ENCODE measurements at places on chromosomes 13 and 19. TPM values are rescaled to one million over a fixed set of nuclear protein-coding genes. Genes with fewer than 3 reads are reported as not detected.

- no peak for DNase-seq
Observed at GRCh38 chr19:42333975-42334696, 8.7 kb downstream of the MEGF8 start.

DNA sequence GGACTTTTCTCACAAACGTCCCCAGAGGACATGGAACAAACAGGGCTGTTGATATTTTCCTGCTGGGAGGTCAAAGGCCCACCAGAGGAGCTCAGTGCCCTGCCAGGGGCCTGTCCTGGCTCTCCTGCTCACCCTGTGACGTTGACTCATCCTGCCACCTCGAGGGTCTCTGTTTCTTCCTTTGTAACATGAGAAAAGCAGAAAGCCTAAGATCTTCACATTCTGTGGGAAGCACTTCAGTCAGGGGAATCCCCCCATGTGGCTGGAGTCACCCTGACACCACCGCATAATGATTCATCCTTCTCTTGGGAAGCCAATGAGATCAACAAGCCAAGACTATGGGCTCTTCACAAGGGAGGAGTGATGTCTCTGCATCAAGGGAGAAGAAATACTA is 147.9 kb downstream of the KATNAL1 start:
- no peak for DNase-seq

- no peak for DNase-seq
Observed at GRCh38 chr19:51325161-51325976, 13.9 kb downstream of the IGLON5 start.

GRCh38 chr13:95246292-95247082 is 54.8 kb downstream of the ABCC4 start:
- no peak for DNase-seq

DNA sequence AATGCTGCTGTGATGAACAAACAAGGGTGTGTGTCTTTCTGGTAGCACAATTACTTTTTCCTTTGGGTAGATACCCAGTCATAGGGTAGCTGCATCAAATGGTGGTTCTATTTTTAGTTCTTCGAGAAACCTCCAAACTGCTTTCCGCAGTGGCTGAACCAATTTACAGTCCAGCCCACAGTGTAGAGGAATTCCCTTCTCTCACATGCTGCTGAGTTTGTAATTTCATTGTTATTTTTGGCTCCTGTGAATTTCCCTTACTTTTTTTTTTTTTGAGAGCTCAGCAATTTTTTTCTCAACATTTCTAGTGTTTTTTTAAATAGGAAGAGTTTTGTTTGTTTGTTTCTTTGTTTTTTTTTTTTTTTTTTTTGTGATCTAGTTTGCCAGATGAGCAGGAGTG is 37.5 kb upstream of the ADGRE1 start:
- DNase-seq = no peak

DNA sequence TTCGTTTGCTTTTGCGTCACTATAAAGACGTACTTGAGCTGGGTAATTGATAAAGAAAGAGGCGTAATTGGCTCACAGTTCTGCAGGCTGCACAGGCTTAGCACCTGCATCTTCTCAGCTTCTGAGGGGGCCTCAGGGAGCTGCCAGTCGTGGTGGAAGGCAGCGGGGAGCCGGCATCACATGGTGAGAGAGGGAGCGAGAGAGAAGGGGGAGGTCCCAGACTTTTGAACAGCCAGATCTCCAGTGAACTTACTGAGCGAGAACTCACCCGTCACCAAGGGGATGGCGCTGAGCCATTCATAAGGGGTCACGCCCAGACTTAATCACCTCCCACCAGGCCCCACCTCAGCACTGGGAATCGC is 58.7 kb upstream of the F7 start:
- no peak for DNase-seq

DNA sequence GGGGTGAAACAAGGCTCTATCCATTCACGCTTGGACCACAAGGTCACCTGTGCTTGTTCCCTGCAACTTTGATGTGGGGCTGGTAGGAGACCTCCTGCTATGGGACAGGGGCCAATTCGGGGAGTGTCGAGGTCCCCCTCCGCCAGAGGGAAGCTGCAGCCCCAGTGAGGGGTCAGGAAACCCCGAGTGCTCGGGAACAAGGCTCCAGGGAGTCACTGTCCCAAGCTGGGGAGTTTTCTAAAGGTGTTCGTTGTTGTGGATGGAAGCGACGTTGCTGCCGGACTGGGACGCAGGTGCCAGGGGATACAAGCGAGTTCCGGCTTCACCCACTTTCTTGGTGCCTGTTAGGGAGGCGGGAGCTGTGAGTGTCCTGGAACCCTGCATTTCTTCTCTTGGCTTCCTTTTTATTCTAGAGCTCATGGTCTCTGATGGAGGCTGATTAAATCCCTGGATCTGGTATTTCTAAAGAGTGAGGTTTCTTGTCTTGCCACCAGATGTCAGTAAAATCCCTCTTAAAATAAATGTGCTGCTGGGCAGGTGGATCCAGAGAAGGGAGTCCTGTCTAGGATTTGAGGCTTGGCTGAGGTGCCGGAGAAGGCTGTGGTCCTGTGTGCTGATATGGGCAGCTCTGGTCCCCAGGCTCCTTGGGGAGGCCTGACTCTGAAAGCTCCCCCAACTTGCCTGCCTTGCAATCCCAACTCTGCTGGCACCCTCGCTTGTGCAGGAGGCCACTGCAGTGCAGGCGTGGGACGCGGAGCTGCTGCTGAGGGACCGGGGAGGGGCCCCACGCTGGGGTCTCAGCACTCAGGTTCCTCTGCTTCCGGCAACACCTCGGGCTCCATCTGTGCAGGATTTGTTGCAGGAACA is 153.9 kb downstream of the TEX29 start:
- DNase-seq = no peak

GRCh38 chr13:37640499-37640898 is 41.9 kb upstream of the POSTN start:
- no peak for DNase-seq

- no peak for DNase-seq
Observed at GRCh38 chr13:108957369-108958012, 328.1 kb downstream of the MYO16 start.

- no peak for DNase-seq
Observed at GRCh38 chr19:39518458-39518857, 3.5 kb downstream of the SELENOV start.

DNA sequence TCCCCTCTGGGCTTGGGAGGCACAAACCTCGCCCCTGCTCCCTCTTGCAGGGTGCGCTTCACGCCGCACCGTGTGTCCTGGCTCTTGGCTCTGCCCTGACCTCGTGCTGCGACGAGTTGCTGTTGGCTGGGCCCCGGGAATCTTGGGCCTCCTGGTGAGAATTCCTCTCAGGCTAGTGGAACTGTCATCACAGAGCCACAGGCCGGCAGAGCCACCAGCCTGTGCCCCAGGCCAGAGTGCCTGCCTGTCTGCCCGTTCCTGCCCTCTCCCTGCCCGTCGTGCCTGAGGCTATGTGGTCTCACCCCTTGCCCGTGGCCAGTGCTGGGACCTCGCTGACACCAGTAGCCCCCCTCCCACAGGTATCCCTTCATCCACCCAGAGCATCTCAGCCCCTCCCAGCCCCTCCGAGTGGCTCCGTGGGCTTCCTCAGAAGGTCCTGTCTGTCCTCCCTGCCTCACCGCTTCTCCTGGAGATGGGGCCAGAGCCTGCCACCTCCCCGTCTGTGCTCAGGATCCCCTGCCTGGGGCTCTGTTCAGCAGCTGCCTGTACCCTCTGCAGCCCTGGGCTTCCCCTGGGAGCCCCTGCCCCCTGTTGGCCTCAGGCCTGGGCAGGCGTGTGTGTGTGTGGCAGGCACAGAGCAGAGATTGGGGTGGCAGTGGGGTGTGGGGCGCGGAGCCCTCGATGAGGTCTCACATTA is 13.3 kb downstream of the NDUFB7 start:
- DNase-seq = peak; percentile 50

- DNase-seq = peak; percentile 71
Observed at GRCh38 chr19:45569619-45570421, 14.8 kb downstream of the OPA3 start.

DNA sequence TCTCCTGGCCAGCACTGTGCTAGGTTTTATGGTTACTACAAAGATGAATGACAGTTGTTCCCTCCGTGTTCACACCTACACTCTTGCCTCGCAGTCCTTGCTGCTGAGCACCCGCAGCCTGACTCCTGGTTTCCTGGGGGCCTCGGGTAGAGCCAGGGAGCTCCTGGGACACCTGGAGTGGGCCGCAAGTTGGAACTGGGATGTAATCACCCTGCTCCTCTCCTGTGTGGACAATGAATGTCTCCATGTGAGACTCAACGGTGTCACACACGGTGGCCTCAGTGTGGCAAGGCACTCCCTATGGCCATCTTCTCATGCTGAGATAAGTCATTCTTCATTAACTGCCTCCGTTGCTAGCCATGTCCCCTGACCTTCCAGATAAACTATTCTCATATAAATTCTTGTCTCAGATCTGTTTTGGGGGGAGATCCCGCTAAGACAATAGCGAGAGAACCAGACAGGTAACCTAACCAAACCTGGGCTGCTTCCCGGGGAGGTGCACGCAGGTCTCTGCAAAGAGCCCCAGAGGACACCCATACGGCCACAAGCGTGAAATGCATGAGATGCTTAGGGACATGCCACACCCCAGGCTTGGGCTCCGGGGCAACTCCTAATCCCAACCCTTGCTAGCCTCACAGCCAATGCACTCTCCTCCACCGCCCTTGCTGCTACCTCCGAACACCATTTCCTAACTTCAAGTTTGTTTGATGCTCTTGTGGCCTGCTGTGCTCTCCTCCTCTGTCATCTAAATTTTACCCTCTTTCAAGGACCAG is 87.2 kb upstream of the IRS2 start:
- no peak for DNase-seq

DNA sequence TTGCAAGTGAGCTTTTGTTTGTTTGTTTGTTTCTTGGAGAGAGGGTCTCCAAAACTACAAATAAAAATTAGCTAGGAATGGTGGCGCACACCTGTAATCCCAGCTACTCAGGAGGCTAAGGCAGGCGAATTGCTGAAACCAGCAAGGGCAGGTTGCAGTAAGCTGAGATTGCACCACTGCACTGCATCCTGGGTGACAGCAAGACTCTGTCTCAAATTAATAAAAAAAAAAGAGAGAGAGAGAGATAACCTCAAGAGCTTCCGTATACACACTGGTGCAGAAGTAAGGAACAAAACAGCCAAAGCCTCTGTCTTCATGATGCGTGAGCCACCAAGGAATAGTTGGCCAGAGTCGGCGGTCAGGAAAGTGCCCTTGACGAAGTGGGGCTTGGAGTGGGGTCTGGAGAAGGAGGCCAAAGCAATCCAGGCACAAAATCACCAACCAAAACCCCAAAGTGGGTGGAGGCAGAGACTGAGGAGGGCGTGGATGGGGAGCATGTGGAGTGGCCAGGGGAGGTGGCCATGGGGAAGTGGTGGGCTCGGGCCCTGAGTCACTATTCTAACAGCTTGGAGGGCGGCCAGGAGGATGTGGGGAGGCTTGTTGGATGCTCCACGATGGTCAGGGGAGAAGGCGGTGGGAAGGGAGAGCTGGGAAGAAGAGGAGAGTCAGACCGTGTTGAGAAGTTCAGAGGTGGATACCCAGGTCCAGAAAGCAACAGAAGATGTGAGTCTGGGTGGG is 21.2 kb upstream of the TOMM40 start:
- peak; percentile 80 for DNase-seq

GRCh38 chr19:50026550-50026906 is 723 bp downstream of the ZNF473 start:
- DNase-seq = no peak

GRCh38 chr13:51814825-51815650 is 11.1 kb upstream of the DHRS12 start:
- DNase-seq = no peak

GRCh38 chr13:48424212-48424611 is 11.3 kb upstream of the LPAR6 start:
- no peak for DNase-seq

- DNase-seq = no peak
Observed at GRCh38 chr13:79258489-79258888, 147.6 kb downstream of the RBM26 start.

- peak; percentile 69 for DNase-seq
Observed at GRCh38 chr19:11296264-11296663, 304 bp downstream of the TSPAN16 start.

GRCh38 chr13:99072356-99072755 is 94.5 kb upstream of the DOCK9 start:
- DNase-seq = no peak

DNA sequence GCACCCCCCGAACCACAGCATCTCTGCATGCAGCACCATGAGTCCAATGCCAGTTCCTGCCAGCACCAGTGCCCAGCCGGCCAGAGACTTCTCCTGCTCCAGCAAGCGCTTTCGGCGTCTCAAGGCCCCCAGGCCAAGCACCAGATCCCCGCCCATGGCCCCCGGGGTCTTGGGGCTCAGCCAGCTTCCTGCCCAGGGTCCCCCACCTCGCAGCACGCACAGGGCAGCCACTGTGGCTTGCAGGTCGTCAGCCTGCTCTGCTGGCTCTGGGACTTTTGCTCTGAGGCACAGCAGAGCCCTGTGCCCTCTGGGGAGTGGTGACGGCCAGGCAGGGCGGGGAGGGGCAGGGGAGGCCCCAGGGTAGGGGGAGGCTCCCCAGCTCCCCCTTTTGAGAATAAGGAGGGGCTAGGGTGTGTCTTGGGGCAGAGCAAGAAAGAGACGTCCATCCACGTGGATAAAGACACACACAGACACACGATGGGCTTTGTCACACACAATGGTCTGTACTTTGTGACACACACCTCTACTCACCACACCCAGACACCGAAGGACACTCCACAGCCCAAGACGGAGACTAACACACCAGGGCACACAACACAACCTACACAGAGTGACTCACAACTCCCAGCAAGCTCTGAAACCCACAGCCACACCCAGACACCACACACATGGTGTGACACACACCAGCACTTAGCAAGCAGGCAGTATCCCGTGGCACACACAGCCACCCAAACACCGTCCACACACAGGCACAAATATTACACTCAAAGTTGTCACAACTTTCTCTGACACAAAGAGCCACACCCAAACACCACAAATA is at the start of gene KCNN4:
Gene KCNN4, minus strand, starts transcription at position 268 of the 820 bp plus-strand sequence. Its CDS starts 112 bp downstream, at position 156.
- peak; percentile 57 for DNase-seq

DNA sequence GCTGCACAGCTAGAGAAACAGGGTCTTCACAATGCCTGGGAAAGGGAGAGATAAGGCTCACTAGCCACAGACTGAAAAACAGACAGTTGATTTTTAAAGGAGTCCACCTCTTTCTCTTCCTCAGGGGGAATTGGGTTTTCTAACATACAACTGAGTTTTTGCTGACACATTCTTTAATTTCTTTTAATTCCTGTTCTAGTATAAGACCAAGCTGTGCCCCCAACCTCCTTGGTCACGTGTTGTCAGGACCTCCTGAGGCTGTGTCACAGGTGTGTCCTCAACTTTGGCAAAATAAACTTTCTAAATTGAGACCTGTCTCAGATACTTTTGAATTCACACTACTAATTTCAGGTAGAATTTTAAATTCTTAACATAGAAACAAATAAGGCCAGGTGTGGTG is 12.1 kb upstream of the ZNF492 start:
- DNase-seq = no peak

The OVOL3 gene
- not detected for total RNA-seq

The GRK1 gene
- not detected for total RNA-seq

The VAV1 gene
- 2.0 TPM for total RNA-seq

The SYNE4 gene
- total RNA-seq = 0.12 TPM

The ANGPTL8 gene
- total RNA-seq = not detected

The SLC17A7 gene
- total RNA-seq = 0.86 TPM

The GNA15 gene
- 1.8 TPM for total RNA-seq

The SPINT2 gene
- 16.6 TPM for total RNA-seq

The CEACAM1 gene
- total RNA-seq = 4.2 TPM

The ZNF69 gene
- 5.9 TPM for total RNA-seq

The ZNF561 gene
- total RNA-seq = 23.0 TPM

The CNFN gene
- total RNA-seq = 0.50 TPM

The ZNF135 gene
- 2.8 TPM for total RNA-seq

The GPC5 gene
- total RNA-seq = 2.6 TPM

The NLRP12 gene
- total RNA-seq = 0.56 TPM

Measured in right cardiac atrium (tissue), 5 donors.